ENCODE measurements at places on chromosomes 3 and 15. TPM values are rescaled to one million over a fixed set of nuclear protein-coding genes. Genes with fewer than 3 reads are reported as not detected.

GRCh38 chr3:14490255-14490654 lies 49.9 kb downstream of the GRIP2 start:
- H3K4me3 ChIP-seq: no peak overlapping the region
- no peaks in the 10 kb centered on the region for H3K36me3 ChIP-seq
- DNase-seq: no peak
- H3K27me3 ChIP-seq: no peaks in the 10 kb centered on the region

DNA sequence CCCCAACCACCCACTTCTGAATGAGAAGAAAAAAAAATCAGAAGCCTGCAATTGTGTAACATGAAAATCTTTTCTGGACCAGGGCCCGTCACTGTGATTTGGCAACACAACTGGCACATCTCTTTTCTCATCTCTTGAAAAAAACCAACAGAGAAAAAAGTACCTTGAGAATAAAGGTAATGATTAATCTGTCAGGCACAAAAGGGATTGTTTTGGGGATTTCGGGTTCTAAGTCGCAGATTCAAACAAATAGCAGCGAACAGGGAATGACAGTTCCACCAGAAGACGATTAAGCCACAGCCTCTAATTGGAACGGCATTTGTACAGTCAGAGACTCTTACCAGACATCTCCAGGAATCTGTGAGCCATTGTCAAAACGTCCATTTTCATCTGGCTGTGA lies at the start of gene AQP9:
Gene AQP9, plus strand, starts transcription at position 276 of the 400 bp plus-strand sequence. CDS start 185 bp downstream, outside the sequence.
- no peaks in the 10 kb centered on the region for H3K36me3 ChIP-seq
- peaks cover 2% of the 10 kb centered on the region for H3K4me1 ChIP-seq
- H3K27me3 ChIP-seq: no peaks in the 10 kb centered on the region
- H3K4me3 ChIP-seq: peak within 1 kb of the TSS; percentile 91
- peak within 1 kb of the TSS; percentile 90 for H3K27ac ChIP-seq

GRCh38 chr3:125434582-125435011 lies 59.5 kb upstream of the ZNF148 start:
- no peak overlapping the region for H3K27ac ChIP-seq
- no peaks in the 10 kb centered on the region for H3K36me3 ChIP-seq
- DNase-seq: no peak
- H3K4me3 ChIP-seq: no peak overlapping the region
- peaks cover 26% of the 10 kb centered on the region for H3K4me1 ChIP-seq

GRCh38 chr3:139292192-139292591 lies 51.6 kb upstream of the MRPS22 start:
- no peaks in the 10 kb centered on the region for H3K36me3 ChIP-seq
- DNase-seq: no peak
- H3K27ac ChIP-seq: no peak overlapping the region
- H3K4me1 ChIP-seq: peaks cover 9% of the 10 kb centered on the region

- H3K27me3 ChIP-seq: no peaks in the 10 kb centered on the region
- DNase-seq: no peak
- H3K36me3 ChIP-seq: peaks cover 10% of the 10 kb centered on the region
These were observed 2.5 kb downstream of the HYAL2 start for GRCh38 chr3:50319894-50320625.

GRCh38 chr3:14699643-14700042 lies 24.7 kb downstream of the C3orf20 start:
- no peaks in the 10 kb centered on the region for H3K27me3 ChIP-seq
- H3K4me1 ChIP-seq: no peaks in the 10 kb centered on the region
- H3K27ac ChIP-seq: no peak overlapping the region
- no peak overlapping the region for H3K4me3 ChIP-seq
- H3K36me3 ChIP-seq: no peaks in the 10 kb centered on the region

DNA sequence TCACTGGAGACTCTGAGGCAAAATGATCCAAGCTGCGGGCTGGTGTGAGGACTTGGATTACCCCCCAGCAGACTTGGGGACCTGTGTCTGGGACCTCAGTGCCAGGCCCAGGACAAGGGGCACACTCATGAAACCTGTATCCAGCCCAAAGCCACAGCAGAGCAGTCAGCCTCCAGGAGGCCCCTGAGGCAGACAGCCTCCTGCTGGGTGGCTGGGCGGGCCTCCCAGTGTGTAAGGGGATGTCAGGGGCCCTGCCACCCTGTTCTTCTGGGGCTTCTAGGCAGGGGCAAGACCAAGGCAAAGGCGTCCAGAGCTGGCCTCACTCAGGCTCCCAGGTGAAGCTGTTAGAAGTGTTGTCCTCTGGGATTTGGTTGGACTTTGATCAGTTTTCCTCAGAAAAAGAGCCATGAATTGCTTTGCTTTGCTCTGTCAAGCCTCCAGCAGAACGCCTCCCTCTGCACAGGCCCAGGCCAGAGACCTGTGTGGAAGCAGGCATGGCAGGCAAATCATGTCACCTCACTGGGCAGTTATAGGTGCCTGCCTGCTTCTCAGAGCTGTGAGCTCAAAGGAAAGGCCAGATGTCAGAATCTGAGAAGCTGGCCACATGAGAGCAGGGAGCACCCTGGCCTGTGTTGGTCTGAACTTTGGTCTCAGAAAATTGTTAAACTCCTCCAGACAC lies 77.4 kb downstream of the SMAD6 start:
- H3K36me3 ChIP-seq: no peaks in the 10 kb centered on the region
- no peaks in the 10 kb centered on the region for H3K27me3 ChIP-seq
- H3K4me3 ChIP-seq: no peak overlapping the region
- DNase-seq: no peak

The ACAN gene
- 0.05 TPM for total RNA-seq

The XCR1 gene
- total RNA-seq: under 0.01 TPM

The CHMP2B gene
- 15.5 TPM for total RNA-seq

The IL17RE gene
- 1.1 TPM for total RNA-seq

The SLITRK3 gene
- 0.92 TPM for total RNA-seq

Data from liver (tissue), 10 donors.